ENCODE measurements at places on chromosomes 1 and 21. TPM values are rescaled to one million over a fixed set of nuclear protein-coding genes. Genes with fewer than 3 reads are reported as not detected.

The STMN1 gene
- 137 TPM for total RNA-seq

The TEDDM1 gene
- total RNA-seq: not detected

The RPL11 gene
- 1,073 TPM for total RNA-seq

The LAD1 gene
- total RNA-seq: not detected

The ZMYND12 gene
- 1.6 TPM for total RNA-seq

The ZBTB8B gene
- total RNA-seq: not detected

The LCE1B gene
- total RNA-seq: not detected

The PRAMEF7 gene
- not detected for total RNA-seq

The PDC gene
- 0.27 TPM for total RNA-seq

The APCS gene
- not detected for total RNA-seq

All from fibroblast of the aortic adventitia (primary cell).